Activated T-cell treated with anti-CD3 and anti-CD28 coated beads, Interleukin-2, amount 50 U/mL, for 48 hours (primary cell): ENCODE measurements at places on chromosomes 6 and 20.
A peak's percentile ranks its signal among the peaks of the same experiment; 100 is the strongest.

GRCh38 chr6:56528412-56528841, 114.3 kb downstream of the DST start:
- no peak for DNase-seq

- DNase-seq: no peak
Measured at GRCh38 chr6:46983007-46983411, 59.1 kb downstream of the ADGRF1 start.

DNA sequence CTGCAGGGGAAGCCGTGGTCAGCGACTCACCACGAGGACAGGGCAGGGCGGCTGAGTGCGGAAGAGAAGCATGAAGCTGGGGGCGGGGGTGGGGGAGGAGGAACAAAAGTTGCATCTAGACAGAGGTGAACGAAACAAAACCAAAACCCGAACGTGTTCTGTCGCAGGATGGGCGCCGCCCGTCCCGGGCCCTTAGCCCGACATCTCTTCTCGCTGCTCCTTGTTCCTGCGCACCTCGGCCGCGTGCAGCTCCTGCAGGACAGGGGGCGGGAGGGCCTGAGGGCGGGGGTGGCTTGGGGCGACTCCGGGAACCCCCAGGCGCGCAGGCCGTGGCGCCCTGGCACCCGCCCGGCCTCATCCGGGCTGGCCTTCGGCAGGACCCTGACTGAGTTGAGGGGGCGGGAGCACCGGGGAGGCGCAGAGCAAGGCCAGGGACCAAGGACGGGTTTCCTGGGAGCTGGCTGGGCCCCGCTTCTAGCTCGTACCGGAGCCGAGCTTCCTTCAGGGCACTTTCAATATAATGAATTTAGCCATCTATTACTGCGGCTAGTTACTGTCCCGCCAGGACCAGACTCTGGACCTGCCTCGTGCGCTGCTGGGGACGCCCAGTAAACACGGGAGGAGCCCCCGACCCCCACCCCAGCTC, 12.0 kb downstream of the STMN3 start:
- peak; percentile 69 for DNase-seq

- DNase-seq: no peak
Measured at GRCh38 chr6:28368522-28368921, 18.8 kb downstream of the ZKSCAN3 start.

DNA sequence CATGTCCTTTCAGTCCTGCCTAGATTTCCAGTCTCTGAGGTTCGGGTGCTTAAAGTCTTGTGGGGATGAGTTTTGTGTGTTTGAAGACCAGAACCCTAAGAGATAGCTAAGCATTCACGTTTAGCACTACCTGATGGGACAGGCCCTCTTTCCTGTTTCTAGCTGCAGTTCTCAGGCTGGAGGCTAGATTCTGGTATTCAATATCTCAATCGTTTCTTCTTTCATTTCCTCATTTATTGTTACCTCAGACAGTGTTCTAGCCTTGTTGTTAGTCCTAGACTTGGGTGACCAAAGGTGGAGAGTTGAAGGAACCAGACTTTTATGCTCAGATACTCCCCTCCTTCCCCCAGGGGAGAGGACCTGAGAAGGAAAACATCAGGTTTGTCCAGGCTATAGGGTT, 16.8 kb downstream of the CEP250 start:
- no peak for DNase-seq

GRCh38 chr20:63706852-63707557, 771 bp downstream of the ARFRP1 start:
- DNase-seq: peak; percentile 74

DNA sequence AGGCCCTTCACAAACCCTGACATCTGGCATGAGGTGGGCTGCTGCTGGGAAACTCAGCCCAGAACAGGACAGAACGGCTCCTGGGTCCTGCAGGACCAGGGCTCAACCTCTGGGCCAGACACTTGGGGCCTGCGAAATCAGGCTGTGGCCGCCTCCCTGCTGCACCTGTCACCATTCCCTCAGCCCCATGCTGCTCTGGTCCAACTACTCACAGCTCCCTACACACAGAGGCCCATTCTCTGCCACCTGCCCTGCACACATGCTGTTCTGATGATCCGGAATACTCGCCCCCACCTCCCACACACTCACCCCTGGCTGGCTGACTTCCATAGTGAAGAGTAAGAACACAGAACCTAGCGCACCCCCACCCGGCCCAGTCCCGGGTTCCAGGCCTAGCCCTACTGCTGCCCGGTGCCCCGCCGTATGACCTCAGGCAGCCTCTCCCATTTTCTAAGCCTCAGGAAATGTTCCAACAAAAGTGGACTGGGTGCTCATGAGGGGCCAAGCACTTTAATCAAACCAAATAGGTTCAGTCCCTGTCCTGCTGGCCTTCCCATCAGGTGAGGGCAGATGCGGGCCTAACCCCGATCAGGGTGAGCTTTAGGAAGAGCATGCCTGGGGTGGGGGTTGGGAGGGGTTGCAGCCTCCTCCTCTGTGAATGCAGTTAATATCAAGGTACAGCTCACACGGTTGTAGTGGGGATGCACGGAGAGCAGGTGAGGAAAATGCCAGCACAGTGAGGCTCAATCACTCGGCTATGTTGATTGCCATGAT, 3.9 kb downstream of the PEDS1 start:
- no peak for DNase-seq

DNA sequence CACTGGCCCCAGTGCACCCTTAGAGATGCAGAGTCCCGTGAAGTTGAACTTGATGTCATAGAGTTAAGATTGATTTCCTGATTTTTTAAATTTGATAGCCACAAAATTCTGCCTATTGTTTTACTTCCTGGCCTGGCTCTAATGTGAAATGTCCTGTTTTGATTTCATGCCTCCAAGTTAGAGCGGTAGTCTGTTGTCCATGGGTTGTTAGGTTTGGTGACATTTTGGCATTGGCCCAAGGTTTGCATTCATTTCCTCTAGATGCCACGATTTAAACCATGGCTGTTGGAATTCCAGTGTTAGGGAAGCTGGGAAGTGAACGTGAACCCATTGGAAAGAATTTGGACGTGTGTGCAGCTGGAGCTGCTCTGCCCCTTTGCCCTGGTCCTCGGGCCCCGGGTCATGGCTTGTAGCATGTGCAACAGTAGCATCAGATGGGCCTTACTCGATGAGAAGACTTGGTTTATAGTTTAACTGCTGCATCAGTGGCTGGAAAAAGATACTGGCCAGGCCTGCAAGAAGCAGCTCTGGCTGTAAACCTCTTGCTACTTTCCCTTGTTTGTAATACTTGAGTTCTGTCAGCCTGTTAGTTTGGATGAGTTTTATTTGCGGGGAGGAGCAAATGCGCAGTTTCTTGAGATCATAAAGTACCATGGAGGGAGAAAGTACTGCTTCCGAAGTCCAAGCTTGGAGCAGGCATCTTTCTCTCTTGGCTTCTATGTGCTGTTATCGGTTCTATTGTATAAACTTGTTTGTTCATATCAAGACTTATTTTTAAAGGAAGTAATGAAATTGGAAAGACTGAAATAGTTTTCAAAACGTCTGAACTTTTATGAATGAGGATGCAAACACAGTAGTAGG, 121.4 kb upstream of the CLDN20 start:
- no peak for DNase-seq
